Left renal cortex interstitium (tissue), 4 donors: ENCODE measurements at places on chromosomes 2 and 18. TPM values are rescaled to one million over a fixed set of nuclear protein-coding genes. Genes with fewer than 3 reads are reported as not detected.

DNA sequence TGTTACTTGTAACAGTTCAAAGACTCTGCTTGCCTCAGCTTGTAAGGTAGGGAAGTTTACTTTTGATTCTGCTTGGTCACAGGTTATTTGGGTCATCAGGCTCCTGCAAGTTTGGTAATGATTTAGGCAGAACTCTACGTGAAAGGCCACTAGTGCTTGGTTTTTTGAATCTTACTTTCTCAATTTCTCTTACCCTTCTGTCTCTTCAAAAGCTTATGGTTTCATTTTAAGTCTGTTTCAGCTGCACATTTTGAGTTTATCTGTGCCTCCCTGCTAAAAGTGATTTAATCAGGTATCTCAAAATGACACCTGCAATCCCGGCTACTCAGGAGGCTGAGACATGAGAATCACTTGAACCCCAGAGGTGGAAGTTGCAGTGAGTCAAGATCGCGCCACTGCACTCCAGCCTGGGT is 26.3 kb upstream of the MOCOS start:
- no peak for DNase-seq

DNA sequence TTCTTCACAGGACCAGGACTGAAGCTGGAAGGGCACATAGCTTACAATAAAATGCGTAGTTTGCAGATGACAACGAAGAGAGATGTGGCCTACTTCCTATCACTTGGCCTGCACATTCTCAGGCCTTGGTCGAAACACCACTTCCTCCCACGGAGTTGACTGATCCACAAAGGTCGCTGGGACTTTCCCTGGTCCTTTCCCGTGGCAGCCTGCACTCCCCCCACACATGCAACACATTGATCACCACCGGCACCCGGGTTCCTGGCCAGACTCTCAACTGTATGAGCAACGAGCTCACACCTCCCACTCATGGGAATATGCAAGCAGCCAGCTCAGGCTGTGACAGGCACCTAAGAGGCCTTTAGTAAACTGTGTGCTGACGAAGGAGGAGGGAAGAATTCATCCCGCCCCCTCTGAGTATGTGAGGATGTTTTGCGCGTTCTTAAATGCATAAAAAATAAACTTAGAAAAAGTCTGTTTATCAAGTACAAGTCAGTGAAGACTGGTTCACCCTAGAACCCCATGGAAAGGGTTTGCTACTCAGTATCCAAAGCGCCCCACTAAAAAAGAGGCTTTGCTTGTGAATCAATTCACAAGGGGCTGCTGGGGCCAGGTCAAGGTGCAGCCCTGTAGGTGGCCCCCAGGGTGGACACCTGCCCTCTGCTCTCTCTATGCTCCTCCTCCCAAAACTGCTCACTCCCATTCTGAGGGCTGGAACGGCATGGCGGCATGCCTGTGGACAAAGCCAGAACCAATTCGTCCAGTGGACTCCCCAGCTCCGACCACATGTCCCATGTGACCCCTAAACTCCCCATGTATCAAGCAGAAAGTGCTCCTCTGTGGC is 154.3 kb downstream of the EIPR1 start:
- DNase-seq, result no peak

DNA sequence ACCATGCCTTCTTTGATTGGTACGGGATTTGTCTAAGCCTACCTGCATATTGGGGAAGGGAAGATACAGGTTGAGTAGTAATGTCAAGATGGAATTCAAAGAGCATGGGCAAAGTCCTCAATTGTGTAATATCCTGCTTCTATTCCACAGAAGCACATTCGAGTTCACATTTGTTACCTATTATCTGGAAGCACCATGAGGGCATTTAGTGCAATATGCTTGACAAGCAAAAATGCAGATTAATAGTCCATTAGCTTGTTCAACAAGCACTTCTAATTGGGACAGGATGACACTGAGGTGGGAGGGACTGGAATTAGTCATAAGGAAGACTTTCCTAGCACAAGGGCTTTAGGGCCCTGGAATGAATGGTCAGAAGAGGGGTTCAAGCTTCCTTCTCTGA is 40.5 kb downstream of the MYO5B start:
- DNase-seq, result no peak

DNA sequence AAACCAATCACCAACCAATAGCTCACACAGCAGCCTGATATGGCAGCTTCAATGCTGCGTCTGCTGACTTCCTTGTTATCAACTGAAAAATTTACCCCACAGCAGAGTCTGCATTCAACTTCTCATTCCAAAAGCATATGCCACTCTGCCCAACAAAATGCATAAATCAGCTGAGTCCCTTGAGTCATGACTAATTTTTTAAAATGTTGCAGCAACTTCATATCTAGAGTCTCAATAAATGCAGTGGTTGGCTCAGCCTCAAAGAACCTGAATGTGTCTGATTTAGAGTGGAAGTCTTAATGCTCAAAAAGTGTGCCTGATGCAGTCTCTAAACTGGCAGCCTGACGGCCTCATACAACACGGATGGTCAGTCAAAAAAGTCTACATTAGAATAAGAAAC is 46.5 kb downstream of the FARSB start:
- DNase-seq, result no peak

DNA sequence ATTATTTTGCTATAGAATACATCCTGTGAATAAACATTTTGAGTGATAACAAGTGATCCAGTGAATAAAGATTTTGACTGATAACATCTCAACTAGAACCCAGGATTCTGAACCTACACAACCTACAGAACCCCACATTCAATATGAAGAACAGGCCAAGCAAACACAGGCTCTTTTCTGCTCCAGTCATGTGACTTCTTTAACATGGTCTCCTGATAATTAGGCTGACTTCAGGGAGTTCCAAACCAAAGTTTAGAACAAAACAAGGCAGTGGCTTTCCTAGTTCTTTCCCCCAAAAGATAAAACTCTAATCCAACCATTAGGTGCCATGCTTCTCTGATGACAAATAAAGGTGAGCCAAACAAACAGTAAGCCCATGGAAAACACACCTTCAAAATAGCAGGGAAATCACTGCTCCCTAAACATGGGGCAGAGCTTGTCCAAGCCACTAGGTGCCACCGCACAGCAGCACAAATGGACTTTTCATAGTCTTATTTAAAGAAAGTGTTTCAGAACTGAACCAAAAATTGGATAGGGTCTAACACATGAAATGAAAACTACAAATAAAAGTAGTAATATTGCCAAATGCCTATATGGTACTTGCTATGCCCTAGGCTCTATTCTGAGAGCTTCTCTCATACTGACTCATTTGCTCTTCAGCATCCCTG is 95.3 kb downstream of the EVA1A start:
- DNase-seq, result no peak

- no peak for DNase-seq
Measured at GRCh38 chr18:51425475-51425874, 228.0 kb upstream of the MEX3C start.

- no peak for DNase-seq
Measured at GRCh38 chr2:3749201-3749600, 45.8 kb downstream of the DCDC2C start.

DNA sequence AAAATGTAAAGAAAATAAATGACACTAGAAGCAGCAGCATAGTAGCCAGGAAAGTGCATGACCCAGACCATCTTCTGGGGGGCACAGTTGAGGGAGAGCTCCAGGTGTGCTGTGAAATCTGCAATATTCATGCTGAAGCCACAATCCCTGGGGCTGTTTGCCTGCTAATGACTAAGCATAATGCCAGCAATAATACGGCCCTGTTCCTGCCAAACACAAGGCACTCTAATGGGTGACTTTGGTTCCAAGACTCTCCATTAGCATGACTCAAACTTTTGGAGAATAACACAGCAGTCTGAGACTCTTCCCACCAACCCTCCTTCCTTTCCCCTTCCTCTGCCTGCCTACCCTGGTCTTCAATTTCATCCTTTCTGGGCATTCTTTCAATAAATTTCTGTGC is 77.9 kb upstream of the DOCK10 start:
- no peak for DNase-seq

The PIEZO2 gene
- polyA plus RNA-seq, result 17.8 TPM

The PDE1A gene
- polyA plus RNA-seq, result 24.5 TPM

The ARHGAP28 gene
- polyA plus RNA-seq, result 58.7 TPM

The MFSD2B gene
- 3.7 TPM for polyA plus RNA-seq

The EFR3B gene
- polyA plus RNA-seq, result 4.8 TPM

The KYNU gene
- 4.5 TPM for polyA plus RNA-seq
